Smooth muscle cell of the coronary artery (primary cell): ENCODE measurements at places on chromosomes 5 and 9. TPM values are rescaled to one million over a fixed set of nuclear protein-coding genes. Genes with fewer than 3 reads are reported as not detected.

Gene DDX4
- total RNA-seq = not detected in 2 replicates

Gene POLE3
- total RNA-seq = 22.7 and 36.2 TPM in 2 replicates

Gene PCDHGA4
- total RNA-seq = 3.2 and 4.4 TPM in 2 replicates

Gene CDH6
- total RNA-seq = 11.9 and 227 TPM in 2 replicates

Gene WDR31
- total RNA-seq = 0.83 and 5.3 TPM in 2 replicates
